ENCODE measurements at places on chromosomes 7 and 10.

- H3K36me3 ChIP-seq = no peaks in the 10 kb centered on the region
- no peak overlapping the region for H3K4me3 ChIP-seq
- DNase-seq = no peak
- no peaks in the 10 kb centered on the region for H3K4me1 ChIP-seq
Measured at GRCh38 chr7:40525764-40526163, 391.0 kb downstream of the SUGCT start.

DNA sequence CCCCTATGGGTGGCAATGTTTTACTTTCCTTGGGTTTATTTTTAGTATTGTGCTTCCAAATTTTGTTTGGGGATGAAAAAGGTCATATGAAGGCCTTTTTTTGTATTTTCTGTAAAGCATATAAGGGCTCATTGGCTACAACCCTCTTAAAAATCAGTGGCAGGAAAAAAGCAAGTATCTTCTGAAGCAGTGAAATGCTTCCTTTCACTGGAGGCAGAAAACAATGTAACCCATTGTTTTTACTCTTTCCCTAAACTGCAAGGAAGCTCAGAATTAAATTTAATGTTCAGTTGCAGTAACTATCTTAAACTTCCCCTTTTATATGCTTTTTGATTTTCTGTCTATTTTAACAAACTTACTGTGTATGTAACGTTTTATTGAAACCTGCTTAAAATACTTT is 148.7 kb upstream of the LYZL1 start:
- H3K36me3 ChIP-seq = no peaks in the 10 kb centered on the region
- H3K27me3 ChIP-seq = peaks cover 8% of the 10 kb centered on the region
- DNase-seq = no peak

GRCh38 chr10:33240931-33241330 is 93.5 kb downstream of the NRP1 start:
- H3K36me3 ChIP-seq = no peaks in the 10 kb centered on the region
- DNase-seq = no peak
- H3K4me1 ChIP-seq = no peaks in the 10 kb centered on the region
- H3K27me3 ChIP-seq = no peaks in the 10 kb centered on the region
- H3K27ac ChIP-seq = no peak overlapping the region
- no peak overlapping the region for H3K4me3 ChIP-seq

GRCh38 chr10:116141246-116141645 is 131.8 kb downstream of the GFRA1 start:
- H3K36me3 ChIP-seq = no peaks in the 10 kb centered on the region
- no peak overlapping the region for H3K27ac ChIP-seq
- H3K4me1 ChIP-seq = no peaks in the 10 kb centered on the region
- H3K27me3 ChIP-seq = no peaks in the 10 kb centered on the region

GRCh38 chr10:33657154-33657908 is 322.9 kb upstream of the NRP1 start:
- no peaks in the 10 kb centered on the region for H3K27me3 ChIP-seq
- H3K27ac ChIP-seq = no peak overlapping the region
- peaks cover 6% of the 10 kb centered on the region for H3K4me1 ChIP-seq

- no peaks in the 10 kb centered on the region for H3K27me3 ChIP-seq
- H3K27ac ChIP-seq = no peak overlapping the region
- no peak for DNase-seq
- H3K4me1 ChIP-seq = no peaks in the 10 kb centered on the region
- H3K36me3 ChIP-seq = no peaks in the 10 kb centered on the region
Measured at GRCh38 chr10:82880776-82881290, 1005.8 kb downstream of the NRG3 start.

- no peak for DNase-seq
- H3K4me3 ChIP-seq = no peak overlapping the region
- peaks cover 14% of the 10 kb centered on the region for H3K36me3 ChIP-seq
- H3K4me1 ChIP-seq = peaks cover 23% of the 10 kb centered on the region
- H3K27me3 ChIP-seq = no peaks in the 10 kb centered on the region
Measured at GRCh38 chr7:30224511-30225062, 59.8 kb upstream of the ZNRF2 start.

GRCh38 chr7:22725585-22725984 is 1.4 kb upstream of the IL6 start:
- peak overlapping the region; percentile 86 for H3K4me3 ChIP-seq
- DNase-seq = no peak
- H3K4me1 ChIP-seq = peaks cover 64% of the 10 kb centered on the region
- H3K27me3 ChIP-seq = no peaks in the 10 kb centered on the region

GRCh38 chr7:18499407-18500177 is 4.0 kb downstream of the HDAC9 start:
- H3K27me3 ChIP-seq = no peaks in the 10 kb centered on the region
- no peaks in the 10 kb centered on the region for H3K36me3 ChIP-seq
- H3K4me1 ChIP-seq = peaks cover 68% of the 10 kb centered on the region
- H3K4me3 ChIP-seq = peak overlapping the region; percentile 47

DNA sequence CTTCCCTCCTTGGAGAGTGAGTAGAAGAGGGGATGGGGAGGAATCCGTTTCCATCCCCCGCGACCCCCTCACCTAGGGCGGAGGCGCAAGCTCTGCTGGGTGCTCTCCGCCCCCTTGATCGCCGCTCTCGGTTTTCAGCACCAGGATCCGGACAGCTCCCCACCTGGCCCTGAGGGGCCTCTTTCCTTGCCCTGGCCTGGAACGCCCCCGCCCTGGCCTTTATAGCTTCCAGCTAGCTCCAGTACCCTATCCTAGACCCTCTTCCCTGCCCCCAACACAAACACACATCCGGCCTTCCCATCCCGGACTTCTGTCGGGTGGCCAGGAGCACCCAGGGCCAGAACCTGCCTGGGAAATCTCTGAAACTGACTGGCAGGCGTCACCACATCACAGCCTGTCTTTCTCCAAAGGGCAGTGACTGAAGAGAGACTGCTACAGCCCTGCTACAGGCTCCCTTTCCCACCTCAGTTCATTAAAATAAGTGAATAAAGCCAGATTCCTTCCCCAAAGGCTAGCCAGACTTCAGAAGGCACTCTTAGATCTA is 72.3 kb upstream of the LEP start:
- peaks cover 53% of the 10 kb centered on the region for H3K27me3 ChIP-seq
- no peak for DNase-seq
- H3K4me1 ChIP-seq = peaks cover 35% of the 10 kb centered on the region
- no peaks in the 10 kb centered on the region for H3K36me3 ChIP-seq

DNA sequence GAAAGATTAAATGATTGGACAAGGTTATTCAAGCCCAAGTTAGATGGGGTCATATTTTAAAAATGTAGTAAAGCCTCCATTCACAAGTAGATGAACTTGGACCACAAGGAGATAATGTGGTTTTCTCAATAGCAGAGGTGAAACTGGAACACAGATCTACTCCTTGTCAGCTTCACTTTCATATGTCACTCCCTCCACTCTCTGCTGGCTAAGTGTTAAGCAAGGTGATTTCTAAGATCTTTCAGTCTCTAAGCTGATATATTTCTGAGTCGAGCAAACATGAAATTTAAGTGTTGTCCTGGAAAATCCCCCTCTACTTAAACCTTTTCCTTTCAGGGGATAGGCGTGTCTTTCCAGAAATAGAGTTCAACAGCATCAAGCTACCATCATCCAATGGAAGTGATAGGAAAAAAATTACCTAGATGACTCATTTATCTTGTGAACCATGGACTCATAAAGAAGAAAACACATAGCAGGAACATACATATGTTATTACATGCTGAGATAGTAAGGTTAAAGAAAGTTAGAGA is 275.0 kb downstream of the PTEN start:
- peaks cover 5% of the 10 kb centered on the region for H3K4me1 ChIP-seq
- no peaks in the 10 kb centered on the region for H3K27me3 ChIP-seq
- DNase-seq = no peak
- no peak overlapping the region for H3K4me3 ChIP-seq

GRCh38 chr10:88131511-88132139 is 268.2 kb downstream of the PTEN start:
- H3K27ac ChIP-seq = no peak overlapping the region
- H3K4me3 ChIP-seq = no peak overlapping the region
- DNase-seq = no peak
- peaks cover 8% of the 10 kb centered on the region for H3K36me3 ChIP-seq
- H3K4me1 ChIP-seq = peaks cover 17% of the 10 kb centered on the region
- H3K27me3 ChIP-seq = no peaks in the 10 kb centered on the region

DNA sequence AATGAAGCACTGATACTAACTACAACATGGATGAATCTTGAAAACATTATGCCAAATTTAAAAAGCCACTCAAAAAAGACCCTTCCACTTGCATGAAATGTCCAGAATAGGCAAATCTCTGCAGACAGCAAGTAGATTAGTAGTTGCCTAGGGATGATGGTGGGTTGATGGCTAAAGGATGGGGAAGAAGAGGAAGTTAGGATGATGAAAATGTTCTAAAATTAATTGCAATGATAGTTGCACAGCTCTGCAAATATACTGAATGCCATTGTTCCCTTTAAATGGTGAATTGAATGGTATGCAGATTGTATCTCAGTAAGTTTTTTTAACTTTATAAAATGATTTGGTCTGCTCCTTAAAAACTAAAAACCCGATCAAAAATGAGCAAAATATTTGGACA is 7.3 kb upstream of the LIPA start:
- H3K27ac ChIP-seq = no peak overlapping the region
- H3K36me3 ChIP-seq = peaks cover 7% of the 10 kb centered on the region
- no peaks in the 10 kb centered on the region for H3K4me1 ChIP-seq
- no peak overlapping the region for H3K4me3 ChIP-seq
- no peaks in the 10 kb centered on the region for H3K27me3 ChIP-seq
- no peak for DNase-seq

DNA sequence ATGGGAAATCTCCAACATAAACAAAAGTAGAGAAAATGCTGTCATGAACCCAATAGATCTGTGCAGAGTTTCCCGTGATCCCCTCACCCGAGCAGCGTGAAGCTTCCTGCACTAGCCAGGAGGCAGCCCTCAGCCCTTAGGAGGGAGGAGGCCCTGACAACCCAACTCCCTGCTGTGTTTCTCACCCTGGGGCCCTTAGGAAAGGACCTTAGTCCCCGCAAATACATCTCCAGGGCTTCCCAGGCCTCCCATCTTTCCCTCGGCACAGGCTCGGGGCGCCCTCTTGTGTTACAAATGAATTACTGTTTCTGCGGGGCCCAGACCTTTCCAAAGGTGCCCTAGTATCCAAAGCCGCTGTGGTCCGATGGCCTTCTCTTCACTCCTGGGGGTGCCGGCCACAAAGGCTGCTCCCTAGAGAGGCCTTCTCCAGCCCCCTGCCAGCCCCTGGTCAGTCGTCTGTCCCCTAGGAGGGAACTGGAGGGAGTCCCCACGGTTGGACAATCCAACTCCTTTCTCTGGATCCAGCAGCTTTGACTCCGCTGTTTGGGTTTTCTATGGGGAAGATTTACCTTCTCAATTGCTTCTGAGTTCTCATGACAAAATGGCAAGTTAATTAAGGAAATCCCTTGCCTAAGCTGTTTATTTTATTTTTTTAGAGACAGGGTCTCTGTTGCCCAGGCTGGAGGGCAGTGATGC is 49.9 kb upstream of the SH2B2 start:
- peak; percentile 34 for DNase-seq
- H3K36me3 ChIP-seq = no peaks in the 10 kb centered on the region
- no peak overlapping the region for H3K4me3 ChIP-seq
- no peaks in the 10 kb centered on the region for H3K27me3 ChIP-seq

DNA sequence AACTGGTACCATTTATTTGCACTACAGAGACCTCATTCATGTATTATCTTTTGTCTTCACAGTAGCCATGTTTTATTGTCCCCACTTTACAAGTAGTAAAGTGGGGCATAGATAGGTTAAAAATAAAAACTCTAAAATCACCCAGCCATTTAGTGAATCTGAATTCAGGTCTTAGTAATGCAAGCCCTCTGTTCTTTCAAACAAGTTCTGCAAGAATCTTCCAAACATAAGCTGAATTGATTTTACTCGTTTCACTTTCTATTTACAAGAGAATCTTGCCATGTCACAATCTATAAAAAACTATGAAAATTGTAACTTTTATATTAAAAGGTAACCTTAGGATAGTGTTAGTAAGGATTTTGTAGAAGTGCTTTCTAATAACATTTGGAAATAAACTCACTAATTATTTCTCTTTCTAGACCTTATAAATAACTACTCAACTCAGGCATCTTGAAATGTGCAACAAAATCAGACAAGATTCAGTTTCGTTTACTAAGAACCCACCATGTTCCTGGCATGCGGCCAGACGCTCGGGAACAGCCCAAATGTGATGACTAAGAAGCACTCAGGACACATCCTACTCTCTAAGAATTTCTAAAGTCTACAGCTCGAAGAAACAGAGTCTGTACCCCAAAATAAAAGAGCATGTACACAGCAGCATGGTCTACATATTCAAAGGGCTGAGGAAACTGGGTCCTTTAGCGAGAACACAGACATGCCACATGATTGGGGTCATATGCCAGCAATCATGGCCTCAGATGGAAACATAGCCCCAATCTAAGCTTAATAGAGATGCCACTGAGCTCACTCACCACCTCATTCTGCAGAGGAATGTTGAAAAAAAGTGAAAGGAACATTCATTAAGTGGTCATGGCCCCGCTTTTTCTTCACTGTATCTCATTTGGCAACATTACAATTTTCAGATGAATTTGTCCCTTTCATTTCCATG is 167.6 kb downstream of the AMPH start:
- H3K36me3 ChIP-seq = no peaks in the 10 kb centered on the region
- H3K27me3 ChIP-seq = no peaks in the 10 kb centered on the region
- no peak overlapping the region for H3K4me3 ChIP-seq
- no peak overlapping the region for H3K27ac ChIP-seq
- peak; percentile 4 for DNase-seq

GRCh38 chr7:143236408-143236990 is 14.7 kb downstream of the TAS2R40 start:
- H3K4me3 ChIP-seq = no peak overlapping the region
- no peak overlapping the region for H3K27ac ChIP-seq
- peaks cover 19% of the 10 kb centered on the region for H3K27me3 ChIP-seq
- H3K36me3 ChIP-seq = peaks cover 12% of the 10 kb centered on the region
- DNase-seq = no peak

DNA sequence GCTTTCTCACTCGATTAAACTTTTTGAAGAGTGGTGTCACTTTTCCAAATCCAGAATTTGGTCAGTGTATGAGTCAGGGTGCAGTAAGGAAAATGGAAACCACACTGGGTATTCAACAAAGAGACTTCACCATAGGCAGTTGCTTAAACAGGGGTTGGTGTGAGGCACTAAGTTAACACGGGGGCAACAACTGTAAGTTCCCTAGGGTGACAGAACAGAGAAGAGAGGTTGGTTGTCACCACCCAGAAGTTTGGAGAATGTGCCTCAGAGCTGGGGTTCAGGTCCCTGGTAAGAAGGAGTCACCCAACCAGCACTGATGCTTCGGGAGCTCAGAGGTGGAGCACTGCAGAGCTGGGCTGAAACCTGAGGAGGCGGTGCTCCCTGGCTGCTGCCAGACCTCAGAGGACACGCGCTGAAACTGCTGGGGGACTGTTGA is 170.4 kb downstream of the ARID5B start:
- H3K4me1 ChIP-seq = peaks cover 38% of the 10 kb centered on the region
- H3K36me3 ChIP-seq = peaks cover 54% of the 10 kb centered on the region
- H3K27me3 ChIP-seq = no peaks in the 10 kb centered on the region
- DNase-seq = no peak

DNA sequence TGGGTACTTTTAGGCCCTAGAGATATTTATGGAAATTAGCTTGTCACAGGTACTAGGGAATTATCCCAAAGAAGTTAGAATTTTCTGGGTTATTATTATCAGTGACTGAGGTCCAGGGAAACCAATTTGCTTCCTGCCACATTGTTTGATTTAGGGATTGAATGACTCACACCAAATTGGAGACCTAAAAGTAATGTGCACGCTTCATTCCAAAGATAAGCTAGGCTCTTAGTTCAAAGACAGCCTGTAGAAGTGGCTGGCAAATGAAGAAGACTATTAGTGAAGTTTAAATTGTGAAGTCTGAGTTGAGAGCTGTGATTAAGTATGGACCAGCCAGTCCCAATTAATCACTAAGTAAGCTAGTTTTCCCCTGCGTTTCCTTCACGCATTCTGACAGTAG is 188.1 kb upstream of the MYO3A start:
- peaks cover 1% of the 10 kb centered on the region for H3K4me1 ChIP-seq
- no peak overlapping the region for H3K27ac ChIP-seq
- H3K36me3 ChIP-seq = no peaks in the 10 kb centered on the region

All from naive B cell (primary cell).